AG08395 (cell line): ENCODE measurements at places on chromosomes 4 and X.

- no peak for DNase-seq
These were observed 2.4 kb upstream of the SNX12 start for GRCh38 chrX:71070531-71070930.

- no peak for DNase-seq
These were observed 140.0 kb upstream of the GUCY1A1 start for GRCh38 chr4:155526452-155527169.

DNA sequence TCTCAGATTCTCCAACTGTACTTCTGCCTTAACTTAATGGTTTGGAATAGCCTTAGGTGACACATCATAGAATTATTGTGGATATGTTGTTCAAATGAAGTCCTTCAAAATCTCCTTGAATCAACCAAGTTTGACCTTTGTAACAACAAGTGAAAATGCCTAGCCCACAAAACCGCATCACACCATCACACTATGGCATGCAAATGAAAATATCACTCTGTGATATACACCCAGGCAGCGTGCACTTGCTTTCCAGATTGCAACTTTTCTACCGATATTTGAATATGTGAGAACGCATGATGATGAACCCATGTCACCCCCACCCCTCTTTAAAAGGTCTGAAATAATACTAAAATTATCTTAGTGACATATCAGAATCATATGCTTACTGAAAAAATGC, 656.7 kb downstream of the GABRG1 start:
- no peak for DNase-seq

DNA sequence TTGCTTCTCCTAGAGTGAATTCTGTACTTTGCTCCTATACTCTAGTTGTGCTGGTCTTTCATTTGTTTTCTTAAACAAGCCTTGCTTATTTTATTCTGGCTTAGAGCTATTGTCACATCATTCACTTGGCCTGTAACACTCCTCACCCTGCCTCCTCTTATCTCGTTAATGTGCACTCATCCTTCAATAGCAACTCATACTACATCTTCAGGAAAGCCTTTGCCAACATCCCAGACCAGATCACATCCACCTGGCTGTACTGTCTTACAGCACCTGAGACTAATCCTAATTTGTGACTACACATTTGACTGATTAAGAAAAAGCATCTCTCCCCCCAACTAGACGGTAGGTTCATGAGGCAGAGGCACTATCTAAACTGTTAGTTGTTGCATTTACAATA, 80.8 kb downstream of the SLC7A11 start:
- DNase-seq: no peak

DNA sequence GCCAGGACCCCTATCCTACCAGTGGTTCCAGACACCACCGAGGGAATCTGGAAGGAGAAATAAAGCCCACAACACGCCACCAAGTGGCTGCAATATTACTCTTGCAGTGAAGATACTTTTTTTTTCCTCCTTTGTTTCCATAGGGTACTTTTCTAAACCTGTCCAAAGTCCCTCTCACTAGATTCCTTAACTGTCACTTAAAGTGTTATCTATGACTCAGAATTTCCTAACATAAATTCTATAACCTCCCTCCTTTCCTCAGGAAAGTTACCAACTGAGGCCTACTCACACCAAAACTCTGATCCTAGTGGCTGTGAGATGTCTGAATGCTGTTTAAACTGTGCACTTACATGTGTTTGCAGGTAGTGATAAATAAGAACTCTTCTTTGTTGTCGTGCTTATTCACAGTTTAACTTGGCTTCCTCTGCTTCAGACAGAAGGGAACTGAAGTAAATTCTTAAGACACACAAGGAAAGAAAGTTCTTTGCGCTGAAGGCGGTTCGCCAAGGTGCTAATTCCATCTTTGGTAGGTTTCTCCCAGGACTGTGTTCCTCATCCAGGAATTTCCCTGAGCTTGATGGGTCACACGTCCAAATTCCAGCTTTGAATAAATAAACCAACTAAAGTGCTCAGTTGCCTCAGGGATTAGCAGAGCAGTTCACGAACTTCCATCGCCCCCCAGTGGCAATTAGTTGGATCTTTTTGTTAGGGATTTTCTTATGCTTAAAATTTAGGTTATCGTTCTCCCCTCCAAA, 10.7 kb upstream of the HCCS start:
- peak; percentile 60 for DNase-seq

GRCh38 chr4:55318175-55319129, 27.6 kb upstream of the SRD5A3 start:
- no peak for DNase-seq

DNA sequence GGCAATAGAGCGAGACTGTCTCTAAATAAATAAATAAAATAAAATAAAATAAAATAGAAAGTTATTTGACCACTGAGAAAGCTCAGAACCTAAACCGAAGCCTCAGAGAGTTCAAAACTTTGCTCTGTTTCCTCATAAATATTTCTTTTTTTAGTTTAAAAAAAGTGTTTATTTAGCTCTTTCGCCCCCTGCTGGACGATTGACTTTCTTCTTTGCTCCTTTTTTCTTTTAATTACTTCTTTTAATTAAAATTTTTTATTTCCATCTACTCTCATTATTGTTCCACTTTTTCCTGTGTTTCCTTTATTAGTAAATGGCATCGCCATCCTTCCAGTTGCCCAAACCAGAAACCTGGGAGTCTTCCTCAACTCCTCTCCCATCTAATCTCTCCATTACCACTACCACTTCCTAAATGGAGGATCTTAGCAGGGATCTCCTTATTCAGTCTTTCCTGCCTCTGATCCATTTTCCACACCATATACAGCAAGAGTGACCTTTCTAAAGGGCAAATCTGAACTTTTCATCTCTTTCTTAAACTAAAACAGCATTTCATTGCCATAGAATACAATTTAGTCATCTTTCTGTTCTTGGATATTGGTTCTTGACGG, 728 bp upstream of the IL13RA2 start:
- DNase-seq: no peak

DNA sequence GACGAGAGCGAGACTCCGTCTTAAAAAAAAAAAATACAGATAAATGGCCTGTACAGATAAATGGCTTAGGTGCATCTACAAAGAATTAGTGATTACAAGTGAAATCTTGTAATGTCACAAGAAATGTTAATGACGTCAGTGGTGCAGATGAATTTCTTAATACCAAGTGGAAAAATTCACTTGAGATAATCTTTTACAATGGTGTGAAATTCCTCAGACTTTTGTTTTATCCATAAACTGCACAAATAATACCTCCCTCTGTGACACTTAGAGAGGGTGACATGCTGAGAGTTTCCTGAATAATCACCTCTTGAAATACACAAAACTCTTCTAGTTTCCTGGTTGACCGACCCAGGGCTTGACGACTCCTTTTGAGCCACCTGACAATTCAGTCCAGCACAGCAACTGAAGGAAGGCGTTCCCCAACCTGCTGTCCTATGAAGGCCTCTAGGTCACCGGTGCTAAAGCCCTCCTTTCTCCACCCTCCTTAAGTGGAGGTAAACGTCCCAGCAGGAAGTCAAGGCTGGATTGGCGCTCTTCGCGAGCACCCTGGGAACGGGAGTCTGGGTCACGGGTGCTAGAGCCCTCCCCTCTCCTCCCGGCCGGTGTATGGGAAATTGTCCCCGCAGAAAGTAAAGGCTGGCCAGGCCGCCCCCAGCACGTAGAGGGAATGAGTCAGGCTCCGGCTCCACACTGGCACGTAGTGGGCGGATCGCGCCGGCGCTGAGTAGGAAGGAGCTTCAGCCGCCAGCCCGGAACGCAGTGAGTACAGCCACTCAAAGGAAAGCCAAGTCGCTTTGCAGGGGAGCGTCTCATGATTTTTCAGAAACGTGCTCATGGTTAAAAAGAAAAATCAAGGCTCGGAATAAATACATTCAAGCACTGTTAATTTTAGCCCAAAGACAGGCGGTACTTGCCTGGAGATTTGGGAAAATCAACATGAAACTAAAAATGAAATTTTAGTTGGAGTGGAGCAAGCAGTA, at the start of gene TMEM144:
Gene TMEM144, plus strand, starts transcription at position 662 of the 983 bp plus-strand sequence. CDS start 2,182 bp downstream, outside the sequence.
- peak; percentile 91 for DNase-seq

DNA sequence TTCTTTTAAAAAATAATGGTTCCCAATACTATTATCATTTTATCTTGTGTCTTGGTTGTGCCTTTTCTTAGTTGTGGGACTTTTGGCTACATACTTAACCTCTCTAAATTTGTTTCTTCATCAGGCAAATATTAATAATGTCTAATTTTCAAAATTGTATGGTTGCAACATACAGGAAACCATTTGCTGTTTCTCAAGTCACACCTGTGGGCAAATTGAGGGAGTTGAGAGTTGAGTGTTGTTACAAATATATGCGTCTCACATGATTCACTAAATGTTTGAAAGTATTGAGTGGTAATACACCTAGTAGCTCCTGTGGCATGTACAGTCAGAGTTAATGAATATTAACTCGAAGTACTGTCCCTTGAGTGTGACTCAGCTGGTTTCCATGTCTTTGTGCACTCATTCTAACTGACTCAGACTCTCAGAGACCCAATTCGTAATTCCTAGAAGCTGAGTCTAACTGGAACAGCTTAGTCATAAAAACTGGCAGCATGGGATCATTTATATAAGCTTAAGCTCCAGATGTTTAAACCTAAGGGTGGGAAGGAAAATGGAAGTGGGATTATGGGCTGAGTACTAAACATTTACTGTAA, 802.4 kb downstream of the TRIML1 start:
- DNase-seq: peak; percentile 88

- no peak for DNase-seq
These were observed 110.0 kb downstream of the SOWAHB start for GRCh38 chr4:76787898-76788297.

DNA sequence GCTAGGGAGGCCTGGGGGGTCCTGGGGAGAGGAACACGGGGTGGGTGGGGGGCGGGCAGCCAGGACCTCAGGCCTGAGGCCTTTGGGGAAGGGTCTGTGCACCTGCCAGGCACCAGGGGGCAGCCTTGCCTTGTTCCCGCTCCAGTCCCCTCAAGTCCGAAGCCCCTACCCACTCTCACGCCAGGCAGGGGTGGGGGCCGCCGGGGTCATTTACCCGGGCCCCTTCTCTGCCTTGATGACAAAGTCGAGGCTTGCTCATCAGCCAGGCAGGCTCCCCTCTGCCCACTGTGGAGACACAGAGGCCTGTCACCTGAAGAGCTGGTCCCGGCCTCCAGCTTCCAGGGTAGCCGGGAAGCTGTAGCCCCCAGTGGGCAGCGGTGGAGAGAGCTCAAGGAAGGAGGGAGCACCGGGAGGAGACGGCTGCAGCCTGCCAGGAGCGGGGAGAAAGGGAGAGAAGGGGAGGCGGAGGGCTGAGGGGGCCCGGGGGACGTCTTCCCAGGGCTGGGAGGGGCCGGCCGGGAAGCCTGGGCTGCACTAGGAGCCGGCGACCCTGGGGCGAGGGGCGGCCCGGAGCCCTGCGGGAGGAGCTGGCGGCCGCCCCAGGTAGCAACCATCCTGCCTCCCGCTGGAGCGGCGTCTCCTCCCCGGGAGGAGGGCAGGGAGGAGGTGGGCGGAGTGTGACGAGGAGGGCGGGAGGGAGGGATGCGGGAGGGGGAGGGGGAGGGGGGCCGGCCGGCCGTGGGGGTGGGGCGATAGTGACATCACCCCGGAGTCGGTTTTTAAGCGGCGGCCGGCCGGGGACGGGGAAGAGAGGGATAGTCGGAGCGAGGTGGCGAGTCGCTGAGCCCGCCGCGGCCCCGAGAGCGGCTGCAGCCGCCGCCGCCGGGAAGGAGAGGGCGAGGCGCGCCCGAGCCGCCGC, at the start of gene SLC6A8:
Gene SLC6A8, plus strand, starts transcription at position 806 of the 919 bp plus-strand sequence. CDS start 649 bp downstream, outside the sequence.
- DNase-seq: peak; percentile 78

DNA sequence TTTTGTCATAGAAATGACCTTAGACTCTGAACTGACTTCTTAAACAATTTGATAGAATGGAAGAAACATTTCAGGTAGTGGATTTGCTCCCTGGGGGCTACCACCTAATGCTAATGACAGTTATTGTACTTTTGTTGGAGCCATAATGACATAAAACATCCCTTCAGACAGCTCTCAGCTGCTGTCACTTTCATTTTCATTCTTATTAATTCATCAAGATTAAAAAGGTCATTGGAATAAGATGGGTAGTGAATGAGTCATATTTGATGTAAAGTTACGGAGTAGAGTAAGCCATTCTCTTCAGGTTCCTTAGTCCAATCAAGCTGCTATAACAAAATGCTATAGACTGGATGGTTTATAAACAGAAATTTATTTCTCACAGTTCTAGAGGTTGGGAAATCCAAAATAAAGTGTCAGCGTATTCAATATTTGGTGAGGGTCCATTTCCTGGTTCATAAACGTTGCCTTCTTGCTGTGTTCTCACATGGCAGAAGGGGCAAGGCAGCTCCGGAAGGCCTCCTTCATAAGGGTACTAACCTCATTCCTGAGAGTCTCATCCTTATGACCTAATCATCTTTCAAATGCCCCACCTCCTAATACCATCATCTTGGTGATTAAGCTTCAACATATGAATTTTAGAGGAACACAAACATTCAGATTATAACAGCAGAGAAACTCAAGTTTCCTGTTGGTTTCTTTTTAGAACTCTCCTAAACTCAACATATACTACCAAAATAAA, 268.5 kb downstream of the ARAP2 start:
- no peak for DNase-seq

DNA sequence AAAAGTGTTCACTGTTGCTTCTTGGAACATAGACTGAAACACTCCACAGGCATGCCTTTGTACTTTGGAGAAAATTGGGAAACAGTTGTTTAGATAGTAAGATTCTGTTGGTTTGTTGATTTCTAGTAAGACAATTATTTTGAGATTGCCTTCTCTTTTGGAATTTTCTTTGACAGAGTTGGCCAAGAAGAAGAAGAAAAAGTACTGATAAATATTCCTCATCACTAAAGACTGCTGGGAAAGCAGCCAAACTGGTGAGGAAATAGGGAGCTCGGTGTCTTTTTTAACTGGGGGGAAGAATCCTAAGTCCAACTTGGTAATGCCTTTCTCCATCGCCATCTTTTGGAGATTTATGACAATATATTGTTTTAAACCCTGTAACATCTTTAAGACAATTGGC, 370.7 kb downstream of the GPAT3 start:
- peak; percentile 25 for DNase-seq

DNA sequence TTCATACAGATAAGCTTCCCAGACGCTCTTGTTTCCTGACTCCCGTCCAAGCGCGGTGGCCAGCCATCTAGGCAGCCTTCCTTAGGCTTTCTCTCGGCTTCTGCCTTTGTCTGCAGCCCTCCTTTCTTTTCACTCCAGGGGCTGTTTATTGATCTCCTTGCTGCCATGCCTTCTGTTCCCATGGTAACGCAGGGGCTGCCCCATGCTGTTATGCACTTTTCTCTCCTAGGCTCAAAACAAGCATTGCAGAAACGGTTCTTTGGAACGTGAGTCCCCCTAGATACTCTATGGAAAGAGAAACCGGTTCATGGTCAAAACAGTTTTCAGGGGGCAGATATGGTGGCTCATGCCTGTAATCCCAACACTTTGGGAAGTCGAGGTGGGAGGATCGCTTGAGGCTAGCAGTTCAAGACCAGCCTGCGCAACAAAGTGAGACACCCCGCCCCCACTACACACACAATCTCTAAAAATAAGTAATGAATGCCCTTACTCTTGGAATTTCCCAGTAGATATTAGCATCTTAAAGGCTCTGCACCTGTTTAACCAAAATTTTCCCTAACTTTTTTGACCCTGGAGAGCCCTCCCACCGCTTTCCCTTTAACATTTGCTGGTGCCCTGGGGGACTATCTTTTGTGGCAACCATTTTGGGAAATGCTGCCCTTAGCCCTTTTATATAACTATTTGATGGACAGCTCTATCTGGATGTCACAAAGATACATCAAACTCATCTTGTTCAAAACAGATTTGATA, 53.9 kb upstream of the ZNF157 start:
- no peak for DNase-seq
